ENCODE measurements at places on chromosomes 2 and 18.

DNA sequence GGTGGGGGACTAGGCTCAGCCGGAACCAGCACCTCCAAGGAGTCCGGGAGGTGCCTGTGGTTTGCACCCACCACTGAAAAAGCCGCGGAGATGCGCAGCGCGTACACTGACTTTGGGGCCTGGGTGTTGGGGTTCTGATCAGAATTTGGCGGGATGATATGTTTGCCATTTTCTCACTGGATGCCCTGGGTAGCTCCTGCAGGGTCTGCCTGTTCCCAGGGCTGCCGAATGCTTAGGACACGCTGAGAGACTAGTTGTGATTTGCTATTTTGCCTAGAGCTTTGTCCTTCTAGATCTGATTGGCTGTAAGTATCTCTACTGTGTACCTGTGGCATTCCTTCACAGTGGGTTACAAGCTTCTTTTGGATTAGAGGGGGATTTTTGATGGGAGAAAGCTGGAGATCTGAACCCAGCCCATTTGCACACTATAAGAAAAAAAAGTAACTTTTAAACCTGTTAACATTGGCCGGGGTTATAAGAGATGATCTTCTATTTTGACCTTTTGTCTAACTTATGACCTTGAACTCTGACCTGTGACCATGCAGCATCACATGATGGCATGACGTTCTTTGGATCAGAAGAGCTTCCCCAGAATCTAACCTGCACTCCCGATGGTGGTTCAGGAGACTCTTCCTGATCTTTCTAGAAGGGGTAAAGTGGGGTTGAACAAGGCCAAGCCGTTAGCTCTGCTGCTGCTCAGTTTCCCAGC, 1.6 kb downstream of the KCNE4 start:
- no peak for DNase-seq

GRCh38 chr18:37481072-37481471, 84.5 kb downstream of the CELF4 start:
- DNase-seq, result no peak

GRCh38 chr2:127277028-127277427, 16.9 kb downstream of the ERCC3 start:
- DNase-seq, result no peak

- no peak for DNase-seq
These were observed 583.6 kb upstream of the PIK3C3 start for GRCh38 chr18:41371156-41372045.

DNA sequence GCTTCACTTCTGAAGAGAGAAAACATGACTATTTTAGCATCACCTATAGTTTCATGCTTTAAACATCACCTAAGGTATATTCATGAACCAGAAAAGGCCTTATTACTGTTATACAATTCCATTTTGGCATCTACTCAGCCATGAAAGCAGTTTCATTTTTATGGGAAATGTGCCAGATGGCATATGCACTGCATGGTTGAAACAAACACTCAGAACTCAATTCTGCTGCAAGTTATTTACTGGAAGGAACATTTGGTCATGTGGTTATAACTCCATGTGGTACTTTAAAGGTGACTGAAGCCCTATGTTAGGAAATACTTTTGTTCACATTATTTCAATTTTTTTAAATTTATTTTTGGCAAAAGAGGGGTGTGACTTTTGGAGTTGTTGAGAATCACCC, 287.5 kb upstream of the CRIM1 start:
- DNase-seq, result no peak

Measured in type B pancreatic cell (in vitro differentiated cells).